Epithelial cell of proximal tubule (primary cell): ENCODE measurements at places on chromosomes 1 and 21. TPM values are rescaled to one million over a fixed set of nuclear protein-coding genes. Genes with fewer than 3 reads are reported as not detected.
A peak's percentile ranks its signal among the peaks of the same experiment; 100 is the strongest.

DNA sequence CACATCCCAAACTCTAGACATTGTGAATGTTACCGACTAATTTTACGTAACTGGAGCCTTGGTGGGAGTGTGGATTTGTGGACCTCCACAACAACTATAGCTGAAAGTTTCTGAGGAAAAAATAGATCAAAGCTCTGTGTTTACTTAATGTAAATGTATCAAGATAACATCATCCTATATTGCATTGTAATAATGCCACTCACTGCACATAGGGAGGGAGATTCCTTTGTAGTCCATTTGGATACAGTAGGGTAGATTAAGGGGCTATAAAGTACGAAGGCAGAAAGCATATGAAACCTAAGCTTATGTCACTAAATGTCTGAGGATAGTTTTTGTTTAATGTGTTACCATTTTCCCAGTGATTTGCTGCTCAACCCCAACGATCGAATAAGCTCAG is 273.4 kb downstream of the TM2D1 start:
- DNase-seq, result no peak

The PM20D1 gene
- total RNA-seq, result not detected in 2 replicates

GRCh38 chr1:159900086-159900680 is at the start of gene CFAP45:
TSS of gene CFAP45 (minus strand) at chr1:159900165. CDS start at chr1:159900098, 67 bp downstream.
- DNase-seq, result no peak

The KRTCAP2 gene
- 170 and 193 TPM in 2 replicates for total RNA-seq

GRCh38 chr1:237834461-237834860 is 56.3 kb downstream of the ZP4 start:
- DNase-seq, result no peak

The MCOLN2 gene
- total RNA-seq, result 2.5 and 3.5 TPM in 2 replicates

DNA sequence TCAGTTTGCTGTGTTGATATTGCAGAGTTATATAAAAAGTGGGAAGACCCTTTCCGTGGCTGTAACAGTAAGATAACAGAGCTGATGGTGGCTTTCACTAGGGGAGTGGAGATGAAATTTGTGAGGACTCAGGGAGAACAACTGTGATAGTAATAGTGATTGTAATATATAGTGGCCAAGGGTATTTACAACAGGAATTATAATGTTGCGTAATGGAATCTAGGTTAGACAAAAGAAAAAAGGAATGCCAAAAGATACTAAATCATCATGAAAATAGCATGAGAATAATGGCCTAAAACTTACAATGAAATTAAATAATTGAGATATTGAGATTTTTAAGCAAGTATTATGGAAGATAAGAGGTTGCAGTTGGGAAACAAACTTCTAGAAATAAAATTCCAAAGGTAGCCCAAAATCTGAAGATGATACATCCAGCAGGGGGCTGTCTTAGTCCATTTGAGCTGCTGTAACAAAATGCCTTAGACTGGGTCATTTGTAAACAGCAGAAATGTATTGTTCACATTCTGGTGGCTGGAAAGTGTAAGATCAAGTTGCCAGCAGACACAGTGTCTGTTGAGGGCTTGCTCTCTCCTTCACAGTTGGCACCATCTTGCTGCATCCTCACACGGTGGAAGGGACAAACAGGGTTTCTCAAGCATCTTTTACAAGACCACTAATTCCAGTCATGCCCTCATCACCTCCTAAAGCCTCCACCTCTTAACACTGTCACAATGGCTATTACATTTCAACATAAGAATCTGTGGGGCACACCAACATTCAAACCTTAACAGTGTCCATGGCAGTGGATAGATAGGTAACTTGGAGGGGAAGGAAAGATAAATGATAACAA is 711.2 kb downstream of the MRPL39 start:
- no peak for DNase-seq

DNA sequence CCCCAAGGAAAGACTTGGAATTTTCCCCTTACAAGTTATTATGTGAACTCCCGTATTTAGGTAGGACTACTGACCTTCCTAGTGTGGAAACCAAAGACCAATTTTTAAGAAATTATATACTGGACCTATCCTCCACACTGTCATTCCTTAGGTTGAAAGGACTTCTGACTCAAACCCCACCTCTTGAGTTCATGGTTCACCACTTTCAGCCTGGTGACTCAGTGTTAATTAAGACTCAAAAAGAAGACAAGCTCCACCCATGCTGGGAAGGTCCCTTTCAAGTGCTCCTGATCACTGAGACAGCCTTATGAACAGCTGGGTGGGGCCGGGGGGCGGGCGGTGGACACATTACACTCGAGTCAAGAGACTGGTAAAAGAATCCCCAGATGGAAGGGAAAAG is 113.2 kb downstream of the LRRC53 start:
- DNase-seq, result peak; percentile 32

DNA sequence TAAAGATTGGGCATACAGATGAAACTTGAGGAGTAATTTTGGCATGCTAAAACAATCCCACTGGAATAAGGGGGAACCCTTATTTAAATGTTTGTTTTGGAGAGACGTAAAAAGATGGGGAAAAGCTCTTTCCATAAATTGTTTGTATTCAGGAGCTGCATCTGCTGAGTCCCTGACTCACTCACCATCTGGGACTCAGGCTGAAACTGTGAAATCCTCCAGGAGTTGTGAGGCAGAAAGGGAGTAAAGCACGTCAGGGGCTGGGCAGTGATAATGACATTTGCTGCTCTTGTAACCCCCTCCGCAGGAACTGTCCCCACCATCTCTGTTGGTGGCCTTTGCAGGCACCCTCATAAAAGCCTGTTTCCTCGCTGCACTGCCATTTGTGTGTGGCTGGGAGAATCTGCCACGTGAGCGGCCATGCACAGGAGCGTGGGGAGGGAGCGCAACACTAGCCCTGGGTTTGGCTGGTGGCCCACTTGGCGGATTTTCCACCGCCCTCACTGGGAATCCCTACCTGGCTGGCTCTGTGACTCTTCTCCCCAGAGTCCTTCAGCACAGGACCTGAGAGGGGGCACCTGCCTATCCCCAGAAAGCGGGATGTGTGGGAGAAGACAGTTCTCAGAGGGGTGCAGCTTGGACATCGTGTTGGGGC is 45.3 kb downstream of the ZSCAN20 start:
- no peak for DNase-seq
